Epithelial cell of alveolus of lung (primary cell): ENCODE measurements at places on chromosomes 5 and 9. TPM values are rescaled to one million over a fixed set of nuclear protein-coding genes. Genes with fewer than 3 reads are reported as not detected.

Gene CDH9
- total RNA-seq: 0.13 TPM in 1 of 2 replicates, not detected in the other

Gene SLC36A2
- not detected in 2 replicates for total RNA-seq

Gene PTCH1
- 6.5 and 10.6 TPM in 2 replicates for total RNA-seq

Gene UCK1
- 24.6 and 37.4 TPM in 2 replicates for total RNA-seq

Gene WNT8A
- total RNA-seq: not detected in 2 replicates

Gene ARHGEF39
- total RNA-seq: 3.7 and 40.2 TPM in 2 replicates

Gene FGF10
- 0.13 and 40.6 TPM in 2 replicates for total RNA-seq

Gene ADAMTS13
- total RNA-seq: 0.39 and 4.0 TPM in 2 replicates

Gene C1QTNF2
- total RNA-seq: 0.32 and 0.39 TPM in 2 replicates

Gene FOXD1
- total RNA-seq: 13.2 and 18.0 TPM in 2 replicates

Gene NUTM2F
- not detected in 2 replicates for total RNA-seq
